Glutamatergic neuron (in vitro differentiated cells): ENCODE measurements at places on chromosomes 2 and 18.

DNA sequence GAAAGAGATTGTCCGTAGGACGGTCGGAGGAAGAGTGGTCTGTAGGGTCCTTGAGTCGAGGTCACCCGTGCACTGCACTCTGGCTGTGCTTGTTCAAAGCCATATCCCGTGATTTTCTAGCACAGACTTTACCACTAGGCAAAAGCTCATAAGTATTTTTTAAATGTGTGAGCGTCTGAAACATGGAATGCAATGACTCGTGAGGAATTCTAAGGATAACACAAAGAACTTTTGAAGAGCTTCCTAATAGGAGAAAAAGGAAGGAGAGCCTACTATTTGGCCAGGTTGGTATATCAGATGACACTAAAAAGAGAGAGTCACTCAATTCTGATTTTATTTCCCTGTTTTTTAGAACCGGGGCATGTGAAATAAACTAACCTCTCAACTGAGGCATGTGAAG is 68.3 kb downstream of the CD28 start:
- H3K27ac ChIP-seq: no peak overlapping the region
- H3K36me3 ChIP-seq: no peaks in the 10 kb centered on the region
- no peak overlapping the region for H3K4me3 ChIP-seq
- no peaks in the 10 kb centered on the region for H3K27me3 ChIP-seq
- H3K4me1 ChIP-seq: no peaks in the 10 kb centered on the region
- DNase-seq: no peak

DNA sequence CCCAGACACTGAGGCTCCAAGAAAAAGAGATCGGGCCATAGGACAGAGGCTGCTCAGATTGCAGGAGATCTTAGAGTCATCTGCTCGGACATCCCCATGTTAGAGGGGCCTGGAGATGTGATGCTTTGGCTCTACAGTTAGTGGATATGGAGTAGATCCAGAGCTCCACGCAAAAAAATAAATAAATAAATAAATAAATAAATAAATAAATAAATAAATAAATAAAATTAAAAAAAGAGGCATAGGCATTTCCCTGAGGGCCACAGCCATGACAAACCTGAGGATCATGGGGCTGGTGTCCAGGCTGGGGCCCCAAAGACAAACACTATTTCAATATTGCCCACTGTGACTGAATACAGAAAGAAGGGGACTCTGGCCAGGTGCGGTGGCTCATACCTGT is 85.5 kb downstream of the PLB1 start:
- H3K4me1 ChIP-seq: peaks cover 2% of the 10 kb centered on the region

DNA sequence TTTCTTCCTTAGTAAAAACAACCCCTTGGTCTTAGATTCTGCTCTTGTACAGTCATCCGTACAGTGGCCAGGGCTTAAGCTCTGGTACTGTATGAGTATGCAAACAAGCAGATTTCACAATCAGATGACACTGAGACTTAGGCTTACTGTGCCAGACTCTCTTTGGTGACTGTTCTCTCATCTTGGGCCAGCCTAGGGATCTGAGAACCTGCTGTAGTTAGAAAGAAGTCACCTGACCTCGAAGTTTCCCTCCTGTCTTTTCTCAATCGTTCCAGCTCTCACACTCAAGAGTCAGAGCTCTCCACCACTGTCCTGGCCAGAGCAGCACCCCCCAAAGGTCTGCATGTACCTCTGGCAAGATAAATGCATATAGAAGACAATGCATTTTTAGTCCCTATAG is 63.2 kb downstream of the ZEB2 start:
- no peak overlapping the region for H3K4me3 ChIP-seq
- H3K27ac ChIP-seq: no peak overlapping the region
- peaks cover 55% of the 10 kb centered on the region for H3K4me1 ChIP-seq
- H3K36me3 ChIP-seq: no peaks in the 10 kb centered on the region
- DNase-seq: no peak

GRCh38 chr2:146754606-146755005 is 1090.2 kb upstream of the ACVR2A start:
- H3K4me3 ChIP-seq: no peak overlapping the region
- H3K36me3 ChIP-seq: no peaks in the 10 kb centered on the region
- peaks cover 1% of the 10 kb centered on the region for H3K4me1 ChIP-seq
- DNase-seq: no peak
- no peak overlapping the region for H3K27ac ChIP-seq
- H3K27me3 ChIP-seq: no peaks in the 10 kb centered on the region

DNA sequence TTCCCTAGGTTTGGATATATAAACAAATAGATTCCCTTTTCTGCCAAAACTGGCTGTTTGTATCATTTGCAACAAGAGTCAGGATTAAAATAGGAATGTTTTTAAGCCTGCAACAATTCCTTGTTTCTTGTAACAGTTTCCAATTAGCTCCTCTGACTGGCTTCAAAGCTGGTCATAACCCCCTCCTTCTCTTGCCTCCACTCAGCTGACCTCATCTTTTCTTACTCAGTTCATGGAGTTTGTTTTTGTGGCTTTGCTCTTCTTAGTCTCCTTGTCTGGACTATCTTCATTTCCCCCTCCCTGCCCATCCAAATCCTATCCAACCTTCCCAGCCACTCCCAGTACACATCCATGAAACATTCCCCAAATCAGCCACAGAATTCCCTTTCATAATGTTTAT is 14.3 kb upstream of the RAPH1 start:
- no peaks in the 10 kb centered on the region for H3K36me3 ChIP-seq
- H3K4me3 ChIP-seq: no peak overlapping the region

GRCh38 chr2:2590841-2591541 is 259.9 kb upstream of the MYT1L start:
- peaks cover 15% of the 10 kb centered on the region for H3K36me3 ChIP-seq
- no peak overlapping the region for H3K4me3 ChIP-seq
- no peak overlapping the region for H3K27ac ChIP-seq
- no peaks in the 10 kb centered on the region for H3K27me3 ChIP-seq
